Fibroblast of lung (primary cell): ENCODE measurements at places on chromosomes 3 and 15. TPM values are rescaled to one million over a fixed set of nuclear protein-coding genes. Genes with fewer than 3 reads are reported as not detected.
A peak's percentile ranks its signal among the peaks of the same experiment; 100 is the strongest.

The LRRC3B gene
- total RNA-seq = not detected in 2 replicates

DNA sequence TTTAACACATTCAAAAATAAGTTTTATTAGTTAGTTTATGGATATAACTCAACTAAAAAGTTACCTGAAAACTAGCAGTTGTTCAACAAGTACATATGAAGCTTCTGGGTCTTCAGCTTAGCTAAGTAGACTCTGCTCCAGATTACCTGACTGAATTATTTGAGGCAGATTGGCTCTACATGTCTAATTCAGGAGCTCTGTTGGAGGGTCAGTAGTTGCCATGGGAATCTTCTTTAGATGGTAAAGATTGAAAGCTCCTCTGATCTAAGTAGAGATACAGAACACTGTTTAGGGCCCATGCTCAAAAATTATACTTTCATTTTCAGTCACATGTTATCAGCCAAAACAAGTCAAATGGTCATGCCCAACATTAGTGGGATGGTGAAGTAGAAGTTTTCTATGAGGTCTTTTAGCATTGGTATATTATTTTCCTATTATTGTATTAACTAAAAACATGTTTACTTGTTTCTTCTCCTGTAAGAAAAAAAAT is 1476.9 kb downstream of the OTOL1 start:
- DNase-seq = no peak
- H3K4me1 ChIP-seq = no peaks in the 10 kb centered on the region
- no peak overlapping the region for H3K4me3 ChIP-seq
- H3K36me3 ChIP-seq = no peaks in the 10 kb centered on the region

The XCR1 gene
- under 0.01 TPM in 1 of 2 replicates, not detected in the other for total RNA-seq

- H3K27me3 ChIP-seq = no peaks in the 10 kb centered on the region
- peaks cover 11% of the 10 kb centered on the region for H3K36me3 ChIP-seq
- no peak for DNase-seq
- H3K27ac ChIP-seq = no peak overlapping the region
- peaks cover 3% of the 10 kb centered on the region for H3K4me1 ChIP-seq
These were observed 1.9 kb downstream of the IVD start for GRCh38 chr15:40407330-40407990.

The AGTR1 gene
- total RNA-seq = 1.2 and 1.5 TPM in 2 replicates

The SNURF gene
- 24.7 and 61.1 TPM in 2 replicates for total RNA-seq

GRCh38 chr15:22979238-22980188 is 655 bp downstream of the CYFIP1 start:
- H3K4me1 ChIP-seq = no peaks in the 10 kb centered on the region
- no peaks in the 10 kb centered on the region for H3K27me3 ChIP-seq

The SEMA6D gene
- total RNA-seq = 9.5 and 13.4 TPM in 2 replicates

DNA sequence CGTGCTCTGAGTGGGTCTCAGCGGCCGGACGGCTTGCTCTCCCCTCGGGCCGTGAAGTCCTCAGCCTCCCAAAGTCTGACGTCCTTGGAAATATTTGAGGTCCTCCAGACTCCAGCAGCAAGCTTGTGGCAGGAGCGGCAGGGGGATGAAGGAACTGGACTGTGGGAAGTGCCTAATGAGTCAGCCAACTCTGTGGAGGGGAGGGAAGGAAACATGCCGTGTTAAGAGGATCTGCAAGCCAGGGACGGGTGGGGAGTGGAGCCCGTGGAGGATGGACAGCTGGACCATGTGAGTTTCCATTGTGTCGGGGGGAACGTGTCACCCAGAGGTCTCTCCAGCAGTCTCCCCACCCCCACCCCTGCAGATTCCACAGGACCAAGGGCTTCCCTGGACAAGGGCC is 39.4 kb upstream of the IDH2 start:
- no peak overlapping the region for H3K27ac ChIP-seq
- H3K4me3 ChIP-seq = no peak overlapping the region
- DNase-seq = peak; percentile 35
- no peaks in the 10 kb centered on the region for H3K36me3 ChIP-seq
- no peaks in the 10 kb centered on the region for H3K27me3 ChIP-seq

DNA sequence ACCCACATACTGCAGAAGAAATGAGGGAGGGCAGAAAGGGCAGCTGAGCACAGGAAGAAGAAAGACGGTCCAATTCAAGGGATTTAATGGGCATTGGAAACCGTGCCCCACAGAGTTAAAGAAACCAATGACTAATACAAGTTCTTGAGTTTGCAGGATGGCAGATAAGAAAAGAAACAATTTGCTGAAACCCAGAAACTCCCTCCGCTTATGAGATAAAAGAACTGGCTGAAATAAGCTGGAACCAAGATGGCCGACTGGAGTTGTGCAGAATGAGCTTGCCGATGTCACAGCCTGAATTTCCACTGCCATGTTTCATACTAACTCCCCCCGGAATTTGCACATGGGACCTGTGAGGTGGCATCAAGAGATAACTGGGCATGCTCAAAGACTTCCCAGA is 47.1 kb downstream of the SCAP start:
- no peaks in the 10 kb centered on the region for H3K27me3 ChIP-seq
- H3K4me3 ChIP-seq = no peak overlapping the region
- no peaks in the 10 kb centered on the region for H3K4me1 ChIP-seq
- no peak overlapping the region for H3K27ac ChIP-seq
- DNase-seq = no peak

- DNase-seq = peak; percentile 97
- H3K4me1 ChIP-seq = peaks cover 18% of the 10 kb centered on the region
- no peaks in the 10 kb centered on the region for H3K27me3 ChIP-seq
These were observed 36.9 kb downstream of the RFTN1 start for GRCh38 chr3:16476636-16477035.

- H3K4me1 ChIP-seq = no peaks in the 10 kb centered on the region
- no peak for DNase-seq
- H3K36me3 ChIP-seq = no peaks in the 10 kb centered on the region
These were observed 91.2 kb upstream of the VEPH1 start for GRCh38 chr3:157594413-157594812.

DNA sequence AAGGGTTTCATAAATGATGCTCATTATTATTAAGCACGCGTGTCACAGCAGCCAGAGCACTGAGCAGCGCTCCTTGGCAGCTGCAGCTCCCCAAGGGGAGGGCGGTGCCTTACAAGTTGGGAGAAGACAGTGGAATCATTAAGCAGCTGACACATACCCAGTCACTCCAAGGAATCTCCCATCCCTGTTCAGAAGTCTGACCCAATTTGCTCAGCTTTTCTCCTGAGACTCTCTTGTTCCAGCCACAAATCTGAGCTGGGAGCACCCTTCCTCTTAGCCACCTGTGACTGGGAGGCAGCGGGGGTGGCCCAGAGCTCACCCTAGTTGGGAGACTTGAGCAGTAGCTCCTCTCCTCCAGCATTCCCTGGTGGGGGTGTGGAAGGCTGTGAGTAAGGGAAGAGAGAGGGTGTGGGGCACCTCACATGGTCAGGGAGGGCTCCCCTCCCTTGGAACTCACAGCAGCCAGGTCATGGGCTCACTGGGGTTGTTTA is 64.3 kb downstream of the DUT start:
- peaks cover 33% of the 10 kb centered on the region for H3K4me1 ChIP-seq
- peak overlapping the region; percentile 56 for H3K27ac ChIP-seq
- no peak overlapping the region for H3K4me3 ChIP-seq
- H3K36me3 ChIP-seq = no peaks in the 10 kb centered on the region
- peak; percentile 95 for DNase-seq
- H3K27me3 ChIP-seq = no peaks in the 10 kb centered on the region

- H3K4me3 ChIP-seq = no peak overlapping the region
- no peaks in the 10 kb centered on the region for H3K27me3 ChIP-seq
- peaks cover 1% of the 10 kb centered on the region for H3K36me3 ChIP-seq
These were observed 24.8 kb downstream of the TMOD2 start for GRCh38 chr15:51775967-51776816.

GRCh38 chr3:59540696-59541095 is 490.9 kb upstream of the CFAP20DC start:
- H3K27ac ChIP-seq = no peak overlapping the region
- H3K4me1 ChIP-seq = peaks cover 3% of the 10 kb centered on the region
- no peak for DNase-seq
- H3K4me3 ChIP-seq = no peak overlapping the region
- no peaks in the 10 kb centered on the region for H3K27me3 ChIP-seq
- H3K36me3 ChIP-seq = no peaks in the 10 kb centered on the region

- H3K4me1 ChIP-seq = no peaks in the 10 kb centered on the region
- H3K27me3 ChIP-seq = peaks cover 4% of the 10 kb centered on the region
- H3K4me3 ChIP-seq = no peak overlapping the region
- DNase-seq = peak; percentile 6
- H3K36me3 ChIP-seq = no peaks in the 10 kb centered on the region
These were observed 156.2 kb upstream of the IQSEC1 start for GRCh38 chr3:13229273-13229949.

The KNSTRN gene
- total RNA-seq = 15.7 and 30.9 TPM in 2 replicates

DNA sequence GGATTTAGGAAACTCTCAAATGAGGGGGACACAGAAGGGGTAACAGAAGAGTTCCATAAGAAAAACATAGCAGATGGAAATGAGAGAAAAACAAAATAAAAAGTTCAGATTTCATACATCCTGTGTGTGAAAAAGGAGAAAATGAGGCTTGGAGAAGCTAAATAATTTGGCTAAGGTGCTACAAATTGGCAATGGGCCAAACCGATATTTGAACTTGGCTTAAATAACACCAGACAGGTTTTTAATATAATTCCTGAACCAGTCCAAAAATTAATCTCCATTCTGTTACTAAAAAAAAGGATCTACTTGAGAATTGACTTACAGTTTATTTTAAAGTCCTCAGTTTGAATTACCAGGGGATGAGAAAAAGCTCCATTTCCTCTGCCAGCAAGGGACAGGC is 342.9 kb upstream of the DPH6 start:
- no peak overlapping the region for H3K27ac ChIP-seq
- H3K4me1 ChIP-seq = no peaks in the 10 kb centered on the region
- no peak overlapping the region for H3K4me3 ChIP-seq
- H3K27me3 ChIP-seq = no peaks in the 10 kb centered on the region
- no peaks in the 10 kb centered on the region for H3K36me3 ChIP-seq
- no peak for DNase-seq
